ENCODE measurements at places on chromosomes 1 and 21.

DNA sequence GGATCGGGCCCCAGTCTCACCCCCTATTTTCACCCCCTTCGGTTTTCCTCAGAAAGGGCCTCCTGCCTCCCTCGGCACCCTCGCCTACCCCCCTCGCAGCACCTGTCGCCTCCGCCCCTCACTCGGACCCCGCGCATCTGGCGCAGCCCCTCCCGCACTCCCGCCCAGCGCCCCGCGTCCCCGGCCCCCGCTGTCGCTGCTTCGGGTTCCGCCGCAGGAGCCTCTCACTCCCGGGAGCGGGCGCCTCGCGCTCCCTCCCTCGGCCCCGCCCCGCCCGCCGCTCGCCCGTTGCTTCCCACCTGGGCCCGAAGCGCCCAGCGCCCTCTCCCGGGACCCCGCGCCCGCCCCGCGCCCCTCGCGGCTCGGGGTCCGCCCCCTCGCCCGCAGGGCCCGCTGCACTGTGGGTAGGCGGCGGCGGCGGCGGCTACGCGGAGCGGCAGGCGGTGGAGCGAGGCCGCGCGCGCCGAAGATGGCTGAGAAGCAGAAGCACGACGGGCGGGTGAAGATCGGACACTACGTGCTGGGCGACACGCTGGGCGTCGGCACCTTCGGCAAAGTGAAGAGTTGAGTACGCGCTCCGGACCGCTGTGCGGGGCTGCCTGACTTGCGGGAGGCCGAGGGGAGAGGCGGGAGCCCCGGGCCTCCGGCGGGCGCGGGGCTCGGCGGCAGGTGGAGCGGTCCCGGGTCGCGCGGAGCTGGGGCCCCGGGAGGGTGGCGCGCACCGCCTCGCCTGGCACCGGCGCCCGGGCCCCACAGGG, at the start of gene PRKAA2:
TSS of gene PRKAA2 (plus strand) at position 396 of the 758 bp plus-strand sequence. CDS start at position 470, 74 bp downstream.
- DNase-seq: no peak

DNA sequence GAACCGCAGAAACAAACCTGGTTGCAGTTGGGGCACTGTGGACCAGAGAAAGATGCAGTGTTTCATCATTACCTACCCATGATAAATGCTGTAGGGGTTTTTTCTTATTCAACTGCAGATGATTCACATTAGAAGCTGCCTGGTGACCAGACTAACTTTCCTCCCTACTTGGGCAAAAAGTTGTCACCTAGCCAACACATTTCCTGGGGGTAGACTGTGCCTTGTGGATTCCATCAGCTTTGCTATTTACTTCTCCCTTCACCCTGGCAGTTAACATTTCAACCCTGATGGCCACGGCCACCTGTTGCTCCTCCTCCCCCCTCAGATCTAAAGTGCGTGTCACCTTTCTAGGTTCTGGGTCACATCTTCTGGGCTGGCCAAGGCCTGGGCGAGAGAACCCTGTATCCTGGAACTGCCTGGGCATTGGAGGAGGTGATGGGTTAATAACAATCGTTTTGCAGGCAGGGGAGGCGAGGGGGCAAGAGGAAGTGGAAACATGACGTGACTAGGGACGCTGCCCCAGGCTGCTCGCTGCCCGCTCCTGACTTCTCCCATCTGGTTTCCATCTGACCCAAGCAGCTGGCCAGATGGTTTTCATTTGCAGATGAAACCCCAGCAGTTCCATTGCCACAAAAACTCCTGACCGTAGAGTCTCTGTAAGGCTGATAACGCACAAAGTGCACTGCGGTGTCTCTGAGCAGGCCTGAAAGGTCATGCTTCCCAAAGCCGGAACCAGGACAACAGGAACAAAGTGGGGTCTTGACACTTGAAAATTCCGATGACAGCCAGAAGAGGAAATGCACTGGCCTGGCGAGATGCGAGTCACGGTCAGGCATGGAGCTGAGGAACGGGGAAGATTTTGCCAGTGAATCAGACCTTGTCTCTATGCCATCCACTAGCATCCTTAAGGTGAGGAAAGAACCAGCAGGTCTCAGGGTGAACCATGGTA, 36.6 kb downstream of the CAPZB start:
- no peak for DNase-seq

- DNase-seq: no peak
Observed at GRCh38 chr1:998745-998994, 1.2 kb downstream of the HES4 start.

DNA sequence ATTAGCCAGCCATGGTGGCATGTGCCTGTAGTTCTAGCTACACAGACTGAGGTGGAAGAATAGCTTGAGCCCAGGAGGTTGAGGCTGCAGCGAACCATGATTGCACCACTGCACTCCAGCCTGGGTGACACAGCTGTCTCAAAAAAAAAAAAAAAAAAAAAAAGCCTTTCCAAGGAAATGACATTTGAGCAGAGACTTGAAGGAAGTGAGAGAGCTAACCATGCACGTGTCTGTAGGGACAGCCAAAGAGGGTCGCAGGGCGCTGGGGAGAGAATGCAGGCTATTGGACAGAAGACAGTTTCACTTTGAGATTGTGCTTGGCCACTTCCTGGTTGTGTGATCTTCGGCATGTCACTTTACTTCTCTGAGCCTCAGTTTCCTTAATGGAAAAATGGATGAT, 6.8 kb downstream of the HCRTR1 start:
- no peak for DNase-seq

- no peak for DNase-seq
Observed at GRCh38 chr1:243254233-243254926, 701 bp downstream of the CEP170 start.

GRCh38 chr1:94899756-94900155, 27.2 kb downstream of the CNN3 start:
- no peak for DNase-seq

DNA sequence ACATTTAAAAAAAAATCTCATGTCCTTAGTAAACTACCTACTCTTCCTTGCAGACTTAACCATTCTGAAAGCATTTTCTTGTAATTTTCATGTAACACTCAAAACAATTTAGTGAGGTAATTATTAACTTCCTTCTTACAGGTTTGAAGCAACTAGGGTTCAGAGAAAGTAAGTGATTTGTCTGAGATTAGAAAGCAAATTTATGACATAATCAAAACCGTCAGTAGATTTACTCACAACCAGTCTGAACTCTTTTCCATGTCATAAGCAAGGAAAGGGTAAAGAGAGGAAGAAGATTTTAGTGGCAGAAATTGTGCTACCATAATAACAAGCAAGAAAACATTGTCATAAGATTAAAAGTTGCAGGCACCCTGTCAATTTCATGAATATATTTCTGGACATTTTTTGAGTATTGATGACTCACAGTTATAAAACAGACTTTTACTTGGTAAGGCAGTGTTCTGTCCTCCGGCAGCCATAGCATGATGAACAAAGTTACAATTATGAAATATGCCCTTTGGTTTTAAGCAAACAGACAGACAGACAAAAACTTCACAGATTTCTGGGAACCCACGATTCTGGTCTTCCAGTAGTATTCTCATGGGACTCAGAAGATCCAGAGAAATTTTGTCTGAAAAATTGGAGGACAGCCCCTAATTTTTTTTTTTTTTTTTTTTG, 707.2 kb downstream of the RWDD3 start:
- no peak for DNase-seq

DNA sequence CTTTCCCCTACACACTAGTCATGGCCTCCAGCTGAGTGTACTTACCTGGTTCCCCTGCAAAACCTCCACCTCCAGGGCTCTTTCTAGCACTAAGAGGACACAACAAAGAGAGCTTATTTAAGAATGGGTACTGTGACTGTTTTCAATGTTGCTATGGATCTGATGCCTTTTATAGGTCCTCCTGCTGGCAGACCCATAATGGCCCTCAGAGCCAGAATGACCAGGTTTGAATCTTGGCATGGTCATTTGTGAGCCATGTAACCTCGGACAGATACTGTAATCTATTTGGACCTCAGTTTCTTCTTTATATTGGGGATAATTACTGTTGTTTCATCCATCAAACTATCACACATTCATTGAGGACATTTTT, 137.6 kb upstream of the USP24 start:
- DNase-seq: no peak

DNA sequence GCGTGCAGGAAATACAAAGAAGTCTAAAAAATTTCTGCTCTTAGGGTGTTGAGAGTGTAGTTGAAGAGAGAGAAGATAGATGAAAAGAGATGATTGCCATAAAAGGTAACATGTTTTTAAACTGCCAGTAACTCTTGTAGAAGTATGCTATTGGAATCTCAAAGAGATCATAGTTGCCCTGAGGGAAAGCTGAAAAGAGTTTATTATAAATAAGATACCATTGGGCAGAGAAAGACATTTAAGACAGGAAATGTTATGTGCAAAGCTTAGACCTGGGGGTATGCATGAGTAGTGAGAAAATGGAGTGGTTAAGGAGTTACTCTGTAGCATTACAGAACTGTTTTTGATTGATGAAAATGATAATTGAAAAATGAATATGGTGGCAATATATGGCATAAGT, 17.6 kb downstream of the GABPA start:
- no peak for DNase-seq

DNA sequence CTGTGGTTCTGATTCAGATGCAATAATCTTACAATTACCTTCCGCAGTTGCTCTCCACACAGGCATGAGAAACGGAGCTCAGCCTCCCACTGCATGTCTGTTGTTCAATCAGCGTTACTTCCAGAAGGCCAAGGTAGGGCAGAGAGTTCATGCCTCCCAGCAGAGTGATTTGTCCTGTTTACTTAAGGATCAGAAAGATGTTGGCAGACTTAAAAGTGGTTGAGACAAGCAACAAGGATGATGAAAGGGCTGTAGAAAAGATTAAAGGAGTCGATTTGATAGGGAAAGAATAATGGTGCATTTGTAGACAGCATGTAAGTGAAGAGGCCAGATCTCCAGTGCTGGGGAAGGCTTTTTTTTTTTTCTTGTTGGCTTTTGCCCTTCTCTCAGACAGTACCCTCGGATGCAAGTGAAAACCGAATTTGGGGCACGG, 26.6 kb downstream of the ARMH1 start:
- DNase-seq: no peak

- no peak for DNase-seq
Observed at GRCh38 chr1:213371847-213372619, 321.0 kb downstream of the RPS6KC1 start.

DNA sequence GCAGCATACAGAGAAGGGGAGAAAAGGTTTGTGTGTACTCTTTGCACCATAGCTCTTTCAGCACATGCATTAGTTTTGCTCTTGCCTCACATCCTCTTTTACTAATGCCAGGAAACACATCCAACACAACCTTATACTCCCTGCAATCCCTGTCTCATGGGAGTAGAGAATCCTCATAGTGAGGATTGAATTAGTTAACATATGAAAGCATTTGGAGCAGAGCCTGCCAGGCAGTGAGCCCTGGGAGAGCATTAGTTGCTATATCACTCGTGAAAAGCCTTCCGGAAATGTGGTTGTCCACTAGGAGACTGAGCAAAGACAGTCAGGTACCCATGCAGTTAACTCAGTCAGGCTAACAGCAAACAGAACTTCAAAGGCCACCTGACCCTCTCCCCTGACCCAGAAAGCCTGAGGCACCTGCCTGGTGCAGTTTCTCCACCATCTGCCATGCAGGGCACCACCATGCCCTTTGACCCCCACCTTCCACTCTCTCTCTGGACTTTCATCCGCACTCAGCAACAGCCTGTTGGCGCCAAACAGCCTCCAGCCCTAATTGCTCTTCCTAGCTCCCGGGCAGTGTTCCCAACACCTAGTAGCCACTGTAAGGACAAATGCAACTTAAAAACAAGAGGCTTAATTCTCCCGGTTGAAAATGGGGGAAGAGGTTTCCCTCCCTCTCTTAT, 14.9 kb upstream of the AGT start:
- DNase-seq: no peak

GRCh38 chr1:38041936-38042834, 4.4 kb downstream of the POU3F1 start:
- no peak for DNase-seq

DNA sequence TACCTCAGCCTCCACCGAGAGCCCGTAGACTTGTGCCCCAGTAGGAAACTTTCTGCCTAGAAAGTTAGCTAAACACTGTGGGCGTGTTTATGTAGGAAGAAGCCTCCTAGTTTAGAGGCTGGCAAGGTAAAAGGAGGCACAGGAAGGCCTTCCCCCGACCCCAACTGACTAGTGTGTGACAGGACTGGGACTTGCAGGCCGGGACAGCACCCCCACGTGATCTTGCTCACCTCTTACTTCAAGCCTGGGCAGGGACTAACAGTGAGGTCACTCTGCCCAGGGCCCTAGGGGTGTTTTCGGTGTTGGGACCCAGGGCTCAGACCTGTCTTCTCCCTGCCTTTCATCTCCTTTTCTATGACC, 392 bp upstream of the TAGLN2 start:
- no peak for DNase-seq

- no peak for DNase-seq
Observed at GRCh38 chr1:1058088-1058905, 15.8 kb downstream of the RNF223 start.

- DNase-seq: no peak
Observed at GRCh38 chr21:38773099-38774061, 32.3 kb upstream of the ETS2 start.

DNA sequence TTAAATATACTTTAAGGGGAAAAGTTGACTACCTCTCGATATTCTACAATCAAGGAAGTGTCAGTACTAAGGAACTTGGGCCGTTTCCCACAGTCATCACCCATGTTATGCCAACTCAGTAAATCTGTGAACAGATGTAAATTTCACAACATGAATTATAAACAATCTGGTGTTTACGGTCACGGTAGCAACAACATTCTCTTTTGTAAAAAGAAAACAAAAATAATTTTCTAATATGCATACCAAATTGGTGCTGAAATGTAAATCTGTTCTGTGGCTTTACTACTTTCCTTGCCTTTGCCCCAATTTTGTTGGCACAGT, 1.2 kb downstream of the SH3GLB1 start:
- no peak for DNase-seq

GRCh38 chr1:81550753-81551152, 250.0 kb upstream of the ADGRL2 start:
- no peak for DNase-seq

GRCh38 chr1:6386371-6386949, 7.1 kb downstream of the ACOT7 start:
- DNase-seq: no peak

DNA sequence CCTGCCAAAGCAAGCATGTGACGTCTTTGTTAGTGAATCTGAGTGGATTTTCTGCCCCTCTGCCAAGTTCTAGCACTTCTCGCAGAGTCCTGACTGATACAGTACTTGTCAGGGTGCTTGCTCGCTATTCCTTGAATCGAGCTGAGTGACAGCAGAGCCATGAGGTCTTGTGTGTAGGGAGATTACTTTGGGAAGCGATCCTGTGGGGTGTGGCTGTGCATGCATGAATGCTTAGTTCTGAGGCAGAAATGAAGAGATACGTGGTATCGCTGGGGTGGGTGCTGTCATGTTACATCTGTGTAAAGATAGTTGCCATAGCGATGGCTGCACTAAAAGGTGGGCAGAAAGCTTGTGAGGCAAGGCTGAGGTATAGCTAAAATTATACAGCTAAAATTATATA, 19.3 kb upstream of the DNAJC28 start:
- no peak for DNase-seq

DNA sequence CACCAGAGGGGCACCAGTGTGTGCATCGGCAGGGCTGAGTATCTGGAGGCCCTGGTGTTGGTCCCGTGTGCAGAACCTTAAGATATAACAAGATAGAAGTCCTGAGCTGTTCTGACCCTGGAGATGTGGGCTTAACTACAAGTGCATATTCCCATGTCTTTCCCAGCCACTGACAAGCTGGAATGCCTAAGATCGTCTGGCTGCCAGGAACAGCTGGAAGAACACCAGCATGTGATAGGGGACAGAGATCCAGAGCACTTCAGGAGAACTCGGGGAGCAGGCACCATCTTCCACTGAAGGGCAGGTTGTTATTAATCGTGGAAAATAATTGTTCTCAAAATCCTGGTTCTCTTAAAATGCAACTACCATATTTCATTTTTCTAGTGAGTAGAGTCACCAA, 419.9 kb upstream of the RUNX1 start:
- no peak for DNase-seq
